NCI-H69 (cell line): ENCODE measurements at places on chromosomes 11 and 22.

GRCh38 chr11:18706330-18707243 is 8.0 kb downstream of the TMEM86A start:
- peak; percentile 52 for DNase-seq

DNA sequence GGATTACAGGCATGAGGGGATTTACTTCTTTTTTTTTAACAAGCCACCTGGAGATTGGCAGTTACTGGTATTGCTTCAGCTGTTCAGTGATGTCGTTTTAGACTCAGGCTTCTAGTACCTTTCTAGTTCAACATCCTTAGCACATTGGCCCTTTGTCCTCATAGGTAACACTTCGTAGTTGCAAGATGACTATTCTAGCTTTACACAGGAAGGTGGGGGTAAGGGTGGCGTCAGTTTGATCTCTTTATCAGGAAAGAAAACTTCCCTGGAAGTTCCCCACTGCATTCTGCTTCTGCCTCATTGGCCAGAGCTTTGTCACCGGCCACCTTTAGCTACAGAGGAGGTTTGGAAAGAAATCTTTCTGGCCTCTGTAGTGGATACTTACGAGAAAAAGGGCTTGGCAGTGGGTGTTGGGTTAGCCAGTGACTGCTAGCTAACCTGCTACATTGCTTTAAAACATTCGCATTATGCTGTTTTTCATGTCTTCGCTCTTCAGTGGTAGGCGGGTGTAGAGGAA is 40.7 kb downstream of the SFI1 start:
- no peak for DNase-seq

- no peak for DNase-seq
Measured at GRCh38 chr11:2706321-2706720, 6.5 kb upstream of the KCNQ1OT1 start.

DNA sequence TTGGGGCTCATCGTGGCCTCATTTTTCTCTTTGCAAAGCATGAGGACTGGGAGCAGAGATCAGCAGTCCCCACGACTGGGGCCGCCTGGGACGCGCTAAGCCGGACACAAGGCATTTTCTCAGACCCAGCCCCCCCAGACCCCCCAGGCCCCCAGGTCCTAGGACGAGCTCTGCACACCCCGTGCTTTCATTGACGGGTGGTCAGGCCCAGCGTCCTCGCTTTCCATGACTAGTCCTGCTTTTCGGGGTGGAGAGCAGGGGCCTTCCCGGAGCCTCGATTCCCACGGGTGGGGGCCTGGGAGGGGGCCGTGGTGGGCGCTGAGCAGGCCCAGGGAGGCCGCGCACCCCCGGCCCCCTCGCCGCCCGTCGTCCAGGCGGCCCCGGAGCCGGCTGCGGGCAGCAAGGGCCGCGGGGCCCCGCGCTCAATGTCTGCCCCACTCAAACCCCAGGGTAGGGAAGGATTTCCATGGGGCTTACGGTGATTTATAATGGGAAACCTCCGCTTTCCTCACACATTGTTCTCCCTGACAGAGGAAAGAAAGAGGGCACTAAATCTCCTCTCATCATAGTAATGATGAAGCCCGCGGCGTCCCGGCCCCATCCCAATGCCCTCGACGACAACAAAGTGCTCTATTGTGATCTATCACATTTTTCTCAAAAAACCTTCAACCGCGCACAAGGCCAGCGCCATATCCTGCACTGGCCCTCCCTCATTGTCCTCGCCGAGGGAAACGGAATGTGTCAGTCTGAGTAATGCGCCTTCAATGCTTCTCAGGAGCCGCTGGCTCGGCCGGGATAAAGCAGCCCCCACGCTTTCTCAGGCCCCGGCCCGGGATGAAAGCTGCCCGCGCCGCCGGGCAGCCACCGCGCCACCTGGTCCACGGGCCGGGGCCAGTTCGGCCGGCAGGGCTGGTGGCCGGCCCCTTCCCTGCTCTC is 10.4 kb upstream of the LINC01488 start:
- no peak for DNase-seq

DNA sequence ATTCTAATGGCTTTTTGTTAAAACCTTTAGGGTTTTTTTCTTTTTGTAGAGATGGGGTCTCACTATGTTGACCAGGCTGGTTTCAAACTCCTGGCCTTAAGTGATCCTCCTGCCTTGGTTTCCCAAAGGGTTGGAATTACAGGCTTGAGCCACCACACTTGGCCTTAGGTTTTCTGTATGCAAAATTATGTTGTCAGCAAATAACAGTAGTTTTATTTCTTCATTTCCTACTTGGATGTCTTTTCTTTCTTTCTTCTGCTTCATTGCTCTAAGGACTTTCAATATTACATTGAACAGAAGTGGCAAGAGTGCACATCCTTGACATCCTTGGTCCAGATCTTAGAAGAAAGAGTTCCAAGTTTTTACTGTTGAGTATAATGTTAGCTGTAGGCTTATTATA is 52.8 kb downstream of the CCDC81 start:
- no peak for DNase-seq

DNA sequence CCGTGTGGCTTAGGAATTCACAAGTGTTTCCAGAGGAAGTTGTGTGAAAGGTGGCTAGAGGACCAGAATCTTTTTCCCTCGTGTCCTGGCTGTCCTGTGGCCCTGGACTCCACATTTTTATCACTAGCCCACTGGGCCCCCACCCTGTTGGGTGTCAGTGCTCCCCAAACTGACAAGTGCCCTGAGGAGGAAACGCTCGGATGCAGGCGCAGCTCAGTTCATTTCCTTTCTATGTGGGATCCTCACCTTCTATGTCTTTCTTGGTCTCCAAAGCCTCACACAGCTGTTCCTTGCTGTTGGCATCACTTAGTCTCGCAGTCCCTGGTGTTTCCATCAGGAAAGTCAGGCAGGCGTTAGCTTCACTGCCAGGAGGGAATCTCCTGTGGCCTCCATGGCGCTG is 68.0 kb upstream of the KCNQ1OT1 start:
- DNase-seq: no peak

GRCh38 chr11:69617682-69618081 is 23.3 kb upstream of the CCND1 start:
- no peak for DNase-seq

DNA sequence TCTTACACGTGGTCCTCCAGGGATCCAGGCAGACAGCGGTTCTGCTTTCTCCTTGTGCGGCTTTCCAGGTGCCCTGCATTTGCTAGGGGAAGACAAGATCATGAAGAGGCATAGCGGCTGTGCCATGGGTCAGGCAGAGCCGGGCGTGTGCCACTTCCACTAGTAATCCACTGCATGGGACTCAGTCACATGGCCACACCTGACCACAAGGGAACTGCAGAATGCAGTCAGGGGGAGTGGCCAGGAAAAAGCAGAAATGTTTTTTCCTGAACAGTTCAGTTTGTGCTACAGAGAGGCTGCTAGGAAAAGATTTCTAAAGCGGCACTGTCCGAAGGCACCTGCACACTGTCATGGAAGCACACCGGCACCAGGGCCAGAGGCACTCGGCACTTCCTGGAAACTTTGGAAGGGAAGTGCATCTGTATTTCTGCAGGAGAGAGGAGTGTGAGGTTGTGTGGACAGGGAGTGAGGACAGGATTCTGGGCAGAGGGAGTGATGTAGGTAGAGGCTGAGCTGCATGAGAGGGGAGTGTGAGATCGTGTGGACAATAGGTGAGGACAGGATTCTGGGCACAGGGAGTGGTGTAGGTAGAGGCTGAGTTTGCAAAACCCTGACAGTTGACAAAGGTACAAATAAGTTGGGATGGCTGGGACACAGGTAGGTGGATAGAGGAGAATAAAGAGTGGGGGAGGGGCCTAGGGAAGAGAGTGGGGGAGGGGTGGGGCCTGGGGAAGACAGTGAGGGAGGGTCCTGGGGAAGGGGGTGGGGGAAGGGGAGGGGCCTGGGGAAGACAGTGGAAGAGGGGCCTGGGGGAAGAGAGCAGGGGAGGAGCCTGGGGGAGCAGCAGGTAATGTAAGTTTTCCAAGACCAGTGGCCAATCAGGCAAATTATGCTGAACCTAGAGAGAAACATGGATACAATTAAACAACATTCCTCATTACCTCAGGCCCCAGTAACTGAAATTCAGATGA is 1436.3 kb downstream of the TBC1D22A start:
- DNase-seq: no peak

GRCh38 chr22:40920526-40920925 is 30.7 kb upstream of the RBX1 start:
- DNase-seq: no peak

DNA sequence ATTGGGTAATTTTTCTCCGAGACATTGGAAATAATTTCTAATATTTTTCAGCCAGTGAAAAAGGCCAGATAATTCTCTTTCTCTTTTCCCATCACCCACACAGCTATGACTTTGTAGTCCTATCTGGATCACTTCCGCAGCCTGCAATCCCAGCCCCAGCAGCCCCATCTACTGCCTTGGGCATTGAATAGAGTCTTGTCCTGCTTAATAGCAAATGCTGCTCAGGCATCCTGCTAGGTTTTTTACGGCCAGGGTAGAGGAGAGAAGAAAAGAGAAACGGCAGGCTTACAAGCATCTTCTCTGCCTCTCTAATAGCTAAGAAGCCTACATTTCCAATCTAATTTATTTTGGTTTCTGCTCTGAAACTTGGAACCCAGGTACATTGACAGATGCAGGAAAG is 154.3 kb upstream of the B3GAT1 start:
- DNase-seq: no peak

- DNase-seq: no peak
Measured at GRCh38 chr11:34216706-34217105, 111.3 kb downstream of the NAT10 start.

GRCh38 chr22:45205276-45205925 is 35.3 kb downstream of the KIAA0930 start:
- no peak for DNase-seq

DNA sequence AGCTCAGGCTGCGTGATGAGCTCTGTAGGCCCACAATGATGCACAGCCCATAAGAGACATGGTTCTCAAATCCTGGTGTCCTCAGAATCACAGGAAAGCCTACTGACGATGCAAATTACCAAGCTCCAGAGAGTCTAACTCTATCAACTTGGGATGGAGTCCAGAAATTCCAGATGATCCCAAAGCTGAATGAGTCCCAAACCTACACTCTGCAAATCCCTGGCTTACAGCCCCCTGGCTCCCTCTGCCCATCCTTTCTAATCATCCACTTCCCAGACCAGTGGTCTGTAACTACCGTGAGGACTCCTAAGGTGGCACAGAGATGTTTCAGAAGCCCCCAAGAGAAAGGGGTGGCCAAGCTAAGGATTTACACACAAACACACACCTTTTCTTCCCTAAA is 13.5 kb downstream of the ARFGAP2 start:
- DNase-seq: no peak
